ENCODE measurements at places on chromosomes 16 and 17.

GRCh38 chr17:74542166-74542565 lies 3.7 kb downstream of the CD300C start:
- no peak for DNase-seq

DNA sequence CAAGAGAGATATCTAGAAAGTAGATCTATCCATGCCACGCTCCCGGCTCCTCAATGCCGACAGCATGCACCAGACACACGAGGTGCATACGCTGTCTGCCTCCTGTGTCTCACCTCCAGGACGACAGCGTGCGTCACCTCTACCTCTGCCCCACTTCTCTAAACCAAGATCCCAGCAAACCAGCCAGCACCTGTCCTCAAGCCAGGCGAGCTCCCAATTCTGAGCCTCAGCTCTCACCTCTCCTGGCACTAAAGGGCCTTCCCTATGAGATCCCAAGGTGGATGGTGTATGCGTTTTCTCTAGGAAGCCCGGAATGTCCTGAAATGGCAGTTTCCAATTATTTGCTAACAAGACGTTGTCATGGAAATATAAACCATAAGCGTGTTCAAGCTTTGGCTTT lies 36.2 kb upstream of the RCVRN start:
- DNase-seq, result no peak

- DNase-seq, result no peak
Measured at GRCh38 chr16:73000907-73001521, 46.9 kb downstream of the ZFHX3 start.

DNA sequence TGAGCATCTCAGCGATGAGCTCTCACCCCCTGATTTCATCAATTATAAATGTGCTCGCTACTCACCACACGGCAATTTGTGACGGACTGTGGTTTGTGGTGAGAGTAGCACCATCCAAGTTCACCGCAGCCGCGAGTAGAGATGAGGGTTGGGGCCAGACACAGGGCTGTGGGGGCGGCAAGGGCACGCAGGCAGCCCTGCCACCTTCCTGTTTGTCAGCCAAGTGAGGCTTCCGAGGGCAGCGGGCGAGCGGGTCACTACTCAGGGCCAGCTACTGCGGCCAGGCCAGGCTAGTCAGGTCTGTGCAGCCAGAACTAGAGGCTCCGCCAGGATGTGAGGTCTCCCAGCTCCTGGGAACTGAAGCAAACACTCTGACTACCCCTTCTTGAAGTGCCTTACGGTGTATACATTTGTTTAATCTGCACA lies 39.6 kb upstream of the MEOX1 start:
- peak; percentile 82 for DNase-seq

DNA sequence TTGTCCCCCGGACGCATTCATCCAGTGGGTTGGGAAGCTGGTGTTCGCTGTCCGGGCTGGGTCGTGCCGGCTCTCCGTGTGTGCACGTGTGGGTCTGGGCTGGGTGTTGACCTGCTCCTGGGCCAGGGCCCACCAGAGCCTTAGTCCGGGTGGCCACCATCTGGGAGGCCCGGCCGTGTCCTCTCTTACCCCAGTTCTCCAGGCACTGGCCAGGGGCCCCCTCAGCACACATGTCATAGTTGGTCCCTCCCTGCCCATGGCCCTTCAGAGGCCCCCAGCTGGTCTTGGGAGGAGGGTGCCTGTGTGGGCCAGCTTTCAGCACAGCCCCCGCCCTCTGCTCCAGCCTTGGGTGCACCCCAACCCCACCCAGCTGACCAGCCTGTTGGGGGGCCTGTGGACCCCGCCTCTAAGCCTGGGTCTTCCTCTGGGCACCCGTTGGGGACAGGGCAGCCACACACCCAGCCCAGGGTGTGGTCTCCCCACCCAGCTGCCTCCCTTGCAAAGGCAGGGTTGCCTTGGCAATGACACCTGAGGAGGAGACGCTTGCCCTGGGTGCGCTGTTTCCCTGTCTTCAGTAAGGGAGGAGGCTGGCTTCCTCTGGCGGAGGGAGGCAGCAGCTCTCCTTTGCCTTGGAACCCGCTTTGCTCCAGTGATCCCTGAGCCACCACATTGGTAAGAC lies 77.4 kb downstream of the JPH3 start:
- DNase-seq, result no peak

DNA sequence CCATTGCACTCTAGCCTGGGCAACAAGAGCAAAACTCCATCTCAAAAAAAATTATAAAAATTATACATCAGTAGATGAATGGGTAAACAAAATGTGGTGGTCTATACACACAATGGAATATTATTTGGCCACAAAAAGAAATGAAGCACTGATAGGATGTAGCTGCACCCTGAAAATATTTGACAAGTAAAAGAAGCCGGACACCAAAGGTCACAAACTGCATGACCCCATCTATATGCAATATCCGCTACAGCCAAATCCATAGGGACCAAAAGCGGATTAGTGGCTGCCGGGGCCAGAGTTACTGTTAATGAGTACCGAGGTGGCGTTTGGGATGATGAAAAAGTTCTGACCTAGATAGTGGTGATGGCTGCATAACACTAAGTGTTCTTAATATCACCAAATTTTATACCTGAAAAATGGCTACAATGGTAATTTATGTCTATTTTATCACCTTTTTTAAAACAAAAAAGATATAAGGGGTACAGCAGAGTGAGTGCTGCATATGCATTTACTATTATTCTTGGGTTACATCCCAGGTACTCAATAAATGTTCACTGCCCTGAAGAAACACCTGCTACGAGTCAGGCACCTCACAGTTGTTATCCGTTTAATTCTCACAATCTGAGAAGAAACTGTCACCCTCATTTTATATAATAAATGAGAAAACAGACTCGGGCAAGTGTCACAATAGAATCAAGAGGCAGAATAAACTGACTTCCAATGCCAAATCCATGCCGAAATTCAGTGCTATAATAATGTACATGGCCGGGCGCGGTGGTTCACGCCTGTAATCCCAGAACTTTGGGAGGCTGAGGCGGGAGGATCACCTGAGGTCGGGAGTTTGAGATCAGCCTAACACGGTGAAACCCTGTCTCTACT lies 807 bp upstream of the HBQ1 start:
- no peak for DNase-seq

GRCh38 chr16:85995541-85996423 lies 96.8 kb downstream of the IRF8 start:
- no peak for DNase-seq

DNA sequence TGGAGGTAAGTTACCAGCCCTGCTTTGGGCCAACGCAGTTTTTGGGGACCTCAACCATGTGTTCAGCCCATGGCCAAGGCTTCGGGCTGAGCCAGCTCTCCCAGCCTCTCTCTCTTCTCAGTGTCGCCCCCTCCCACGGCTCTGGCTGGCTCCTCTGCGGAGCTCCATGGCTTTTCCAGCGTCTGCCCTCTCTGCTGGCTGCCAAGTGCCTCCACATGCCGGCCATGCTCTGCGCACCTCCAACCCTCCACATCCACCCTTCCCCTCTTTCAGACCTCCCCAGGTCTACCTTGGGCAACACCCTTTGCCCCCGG lies 23.2 kb downstream of the COTL1 start:
- no peak for DNase-seq

- DNase-seq, result peak; percentile 17
Measured at GRCh38 chr17:78798695-78799559, 16.9 kb upstream of the CYTH1 start.

DNA sequence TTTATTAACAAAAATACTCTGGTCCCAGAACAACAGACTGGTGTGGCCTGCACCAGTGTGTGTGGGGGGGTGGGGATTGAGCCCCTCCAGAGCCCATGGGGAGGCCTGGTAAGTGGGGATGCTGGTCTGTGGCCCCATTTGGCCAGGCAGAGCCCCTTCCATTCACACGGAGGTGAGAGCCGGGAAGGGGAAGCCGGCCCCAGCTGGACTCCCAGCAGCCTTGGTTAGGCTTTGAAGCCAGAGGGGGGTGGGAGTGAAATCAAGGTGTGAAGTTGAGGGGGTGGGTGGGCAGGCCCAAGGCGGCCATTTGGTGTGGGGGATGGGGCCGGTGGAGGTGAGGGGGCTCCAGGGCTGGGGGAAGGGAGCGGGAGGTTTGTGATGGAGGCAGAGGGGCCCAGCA lies 5.9 kb downstream of the TBX6 start:
- no peak for DNase-seq

GRCh38 chr16:84641643-84642358 lies 6.5 kb upstream of the KLHL36 start:
- no peak for DNase-seq

DNA sequence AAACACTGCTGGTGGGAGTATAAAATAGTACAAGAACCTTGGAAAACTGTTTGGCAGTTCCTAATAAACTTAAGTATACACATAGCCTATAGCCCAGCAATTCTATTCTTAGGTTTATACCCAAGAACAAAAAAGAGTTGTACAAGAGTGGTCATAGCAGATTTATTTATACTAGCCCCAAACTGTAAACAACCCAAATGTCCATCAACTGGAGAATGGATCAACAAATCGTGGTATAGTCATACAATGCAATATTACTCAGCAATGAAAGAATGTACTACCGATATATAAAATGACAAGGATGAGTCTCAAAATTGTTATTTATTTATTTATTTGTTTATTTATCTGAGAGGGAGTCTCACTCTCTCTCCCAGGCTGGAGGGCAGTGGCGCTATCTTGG lies 23.1 kb downstream of the GNGT2 start:
- DNase-seq, result no peak

All from fibroblast of skin of right biceps (primary cell).